Left renal pelvis (tissue), 4 donors: ENCODE measurements at places on chromosomes 12 and 14. TPM values are rescaled to one million over a fixed set of nuclear protein-coding genes. Genes with fewer than 3 reads are reported as not detected.

The FOXN4 gene
- polyA plus RNA-seq: 3.5 TPM

The DEGS2 gene
- polyA plus RNA-seq: 0.96 TPM

The ABHD12B gene
- 1.5 TPM for polyA plus RNA-seq

The PIP4K2C gene
- polyA plus RNA-seq: 37.1 TPM

GRCh38 chr12:59736786-59737185 lies 141.0 kb downstream of the SLC16A7 start:
- no peak for DNase-seq
